ENCODE measurements at places on chromosomes 1 and 21.

DNA sequence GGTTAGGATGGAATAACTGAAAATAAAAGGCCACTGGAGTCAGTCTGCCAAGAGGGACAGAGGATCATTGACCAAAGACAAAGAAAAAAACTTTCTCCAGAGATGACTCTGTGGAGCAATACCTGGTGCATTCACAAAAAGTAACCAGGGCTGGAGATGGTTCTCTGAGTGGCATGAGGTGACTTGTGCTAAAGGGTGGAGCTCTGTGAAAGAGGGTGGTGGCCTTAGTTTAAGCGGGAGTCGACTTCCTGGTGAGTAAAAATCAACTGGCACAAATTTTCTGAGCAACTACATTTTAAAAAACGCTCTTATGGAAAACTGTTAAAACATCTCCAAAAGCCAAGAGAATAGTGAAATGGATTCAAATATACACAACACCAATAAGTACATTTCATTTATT, 10.0 kb downstream of the NHLH2 start:
- no peak for DNase-seq

GRCh38 chr1:156551066-156551643, 21.2 kb downstream of the IQGAP3 start:
- DNase-seq = no peak

DNA sequence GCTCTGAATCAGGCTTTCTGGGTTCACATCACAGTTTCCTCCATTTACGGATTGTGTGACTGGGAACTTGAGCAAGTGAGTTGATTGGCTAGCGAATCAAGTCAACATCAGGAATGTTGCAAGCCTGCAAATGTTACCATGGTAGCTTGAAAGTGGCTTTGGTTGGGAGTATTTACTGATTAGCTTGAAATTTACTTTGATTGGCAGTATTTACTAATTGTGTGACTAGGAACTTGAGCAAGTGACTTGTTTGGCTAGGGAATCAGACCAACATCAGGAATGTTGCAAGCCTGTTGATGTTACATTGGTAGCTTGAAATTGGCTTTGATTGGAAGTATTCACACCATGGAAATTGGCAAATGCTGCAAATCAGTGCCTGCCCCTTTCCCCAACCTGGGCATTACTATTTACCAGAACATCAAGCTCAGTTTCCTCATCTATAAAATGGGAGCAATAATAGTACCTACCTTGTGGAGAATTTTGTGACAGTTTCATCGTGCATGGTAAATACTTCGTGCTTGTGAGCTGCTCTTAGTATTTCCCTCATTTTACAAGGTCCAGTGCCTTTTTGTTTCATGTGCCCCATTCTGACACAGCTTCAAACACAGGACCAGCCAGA, 23.1 kb upstream of the B3GALNT2 start:
- no peak for DNase-seq

DNA sequence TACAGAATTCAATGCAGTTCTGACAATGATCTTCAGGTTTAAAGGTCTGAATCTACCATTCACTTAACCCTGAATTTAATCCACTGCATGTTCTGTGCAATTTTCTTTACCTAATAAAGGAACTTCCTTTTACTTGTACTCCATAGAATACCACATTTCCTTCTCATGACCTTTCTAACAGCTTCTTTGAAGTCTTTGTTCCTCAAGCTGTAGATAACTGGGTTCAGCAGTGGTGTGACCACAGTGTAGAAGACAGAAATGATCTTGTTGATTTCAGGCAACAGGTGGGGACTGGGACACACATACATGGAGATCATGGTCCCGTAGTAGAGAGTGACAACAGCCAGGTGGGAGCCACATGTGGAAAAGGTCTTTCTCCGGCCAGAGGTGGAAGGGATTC, 878 bp downstream of the OR11L1 start:
- DNase-seq = no peak

DNA sequence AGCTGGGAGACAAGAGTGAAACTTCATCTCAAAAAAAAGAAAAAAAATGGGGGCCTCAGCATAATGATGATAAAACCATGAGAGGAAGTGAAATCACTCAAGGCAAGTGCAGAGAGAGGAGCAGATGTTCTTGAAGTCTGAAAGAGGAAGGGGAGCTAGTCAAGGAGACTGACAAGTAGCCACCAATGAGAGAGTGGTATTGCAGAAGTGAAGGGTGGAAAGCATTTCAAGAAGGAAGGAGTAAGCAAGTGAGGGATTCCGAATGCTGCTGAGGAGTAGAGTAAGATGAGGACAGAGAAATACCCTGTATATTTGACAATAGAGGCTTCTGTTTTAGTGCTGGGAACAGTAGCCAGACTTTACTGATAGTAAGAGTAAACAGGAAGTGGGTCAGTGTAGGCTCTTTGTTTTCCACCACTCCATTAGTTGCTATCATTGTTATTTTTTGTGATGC, 2.9 kb downstream of the TATDN3 start:
- no peak for DNase-seq

DNA sequence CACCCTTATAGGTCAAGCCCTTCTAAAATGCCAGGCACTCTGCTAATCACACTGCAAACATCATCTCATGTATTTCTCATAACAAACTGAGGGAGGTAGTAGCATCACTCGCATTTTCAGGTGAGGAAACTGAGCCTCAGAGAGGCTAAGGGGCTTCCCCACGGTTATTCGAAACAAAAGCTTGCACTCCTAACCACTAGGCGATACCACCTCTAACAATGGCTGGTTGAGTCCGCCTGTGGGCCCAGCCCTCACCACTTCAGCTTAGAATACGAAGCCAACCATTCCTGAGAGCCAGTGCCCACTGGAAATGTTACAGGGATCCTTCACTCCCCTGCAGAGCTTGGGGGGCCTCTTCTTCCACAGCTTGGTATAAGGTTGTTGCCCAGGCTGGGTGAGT, 65.3 kb upstream of the TENT5C start:
- no peak for DNase-seq

- no peak for DNase-seq
Observed at GRCh38 chr1:31434101-31434871, 21.3 kb downstream of the SERINC2 start.

DNA sequence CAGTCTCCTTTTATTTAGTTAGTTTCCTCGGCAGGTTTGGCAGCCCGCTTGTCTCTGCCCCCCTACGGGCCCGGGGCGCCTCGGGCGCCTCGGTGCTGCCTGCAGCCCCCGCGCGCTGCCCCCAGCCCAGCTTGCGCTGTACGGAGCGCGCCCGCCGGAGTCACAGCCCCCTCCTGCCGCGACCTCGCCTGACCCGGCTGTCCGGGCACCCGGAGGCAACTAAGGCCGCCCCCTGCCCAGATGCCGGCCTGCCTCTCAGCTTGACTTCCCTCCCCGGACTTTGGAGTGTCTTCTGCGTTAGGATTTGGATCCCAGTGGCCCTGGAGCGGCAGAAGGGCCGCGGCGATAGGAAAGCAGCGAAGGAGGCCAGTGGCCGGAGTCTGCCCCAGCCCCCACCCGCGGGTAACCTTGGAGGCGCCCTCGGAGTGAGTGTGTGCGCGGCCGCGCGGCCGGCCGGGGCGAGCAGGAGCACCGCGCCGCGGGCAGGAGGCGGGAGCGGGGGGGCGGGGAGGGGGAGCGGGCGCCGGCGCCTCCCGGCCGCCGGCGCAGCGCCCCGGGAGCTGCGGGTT, 7.6 kb downstream of the CDKN2C start:
- DNase-seq = no peak

- DNase-seq = no peak
Observed at GRCh38 chr1:8435569-8436071, 117.7 kb downstream of the SLC45A1 start.

DNA sequence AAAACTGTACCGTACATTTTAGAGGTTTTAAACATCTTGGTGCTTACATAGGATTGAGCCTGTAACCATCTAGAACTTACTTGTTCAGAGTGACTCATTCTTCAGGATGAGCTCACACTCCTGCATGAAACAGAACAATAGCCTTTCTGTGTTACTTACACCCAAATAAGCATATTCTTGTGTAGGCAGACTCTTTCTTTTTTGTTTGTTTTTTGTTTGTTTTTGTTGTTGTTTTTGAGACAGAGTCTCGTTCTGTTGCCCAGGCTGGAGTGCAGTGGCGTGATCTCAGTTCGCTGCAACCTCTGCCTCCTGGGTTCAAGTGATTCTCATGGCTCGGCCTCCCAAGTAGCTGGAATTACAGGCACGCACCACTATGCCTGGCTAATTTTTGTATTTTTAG, 3.8 kb upstream of the CA6 start:
- DNase-seq = no peak

- peak; percentile 33 for DNase-seq
Observed at GRCh38 chr21:46183910-46184624, at the start of gene SPATC1L. Gene SPATC1L (minus strand): TSS chr21:46184459. CDS start chr21:46182816, 1,643 bp downstream.

DNA sequence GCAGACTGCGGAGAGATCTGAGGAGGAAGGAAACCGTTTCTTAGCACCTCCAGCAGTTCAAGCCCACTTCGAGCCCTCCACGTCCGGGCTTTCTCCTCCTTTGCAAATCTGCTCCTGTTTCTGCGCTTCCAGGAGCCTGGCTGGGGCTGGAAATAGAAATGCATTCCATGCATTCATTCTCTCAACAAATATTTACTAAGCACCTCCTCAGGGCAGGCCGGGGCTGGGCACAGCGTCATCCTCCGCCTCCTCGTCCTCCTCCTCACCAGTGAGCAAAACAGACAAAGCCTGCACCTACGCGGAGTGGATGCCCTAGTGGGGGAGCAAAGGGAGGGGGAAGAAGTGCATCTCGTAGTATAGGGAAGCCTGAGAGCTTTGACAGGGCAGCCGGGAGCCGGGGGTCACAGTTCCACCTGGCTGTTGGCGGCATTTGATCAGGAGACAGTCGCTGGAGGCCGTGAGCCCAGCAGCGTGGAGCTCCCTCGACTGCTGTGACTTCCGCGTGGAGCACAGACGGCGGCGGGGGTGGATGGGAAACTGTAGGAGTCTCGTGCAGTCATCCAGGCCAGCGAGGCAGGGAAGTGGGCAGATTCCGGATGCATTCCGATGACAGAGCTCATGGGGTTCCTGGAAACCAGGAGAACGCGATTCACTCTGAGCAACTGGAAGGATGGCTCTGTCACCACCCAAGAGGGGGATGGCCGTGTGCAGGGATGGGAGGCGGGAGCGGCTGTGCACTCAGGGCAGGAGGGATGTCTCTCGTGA, 93.5 kb downstream of the SIK1 start:
- DNase-seq = no peak

- DNase-seq = no peak
Observed at GRCh38 chr1:85572574-85572973, 8.0 kb upstream of the CCN1 start.

DNA sequence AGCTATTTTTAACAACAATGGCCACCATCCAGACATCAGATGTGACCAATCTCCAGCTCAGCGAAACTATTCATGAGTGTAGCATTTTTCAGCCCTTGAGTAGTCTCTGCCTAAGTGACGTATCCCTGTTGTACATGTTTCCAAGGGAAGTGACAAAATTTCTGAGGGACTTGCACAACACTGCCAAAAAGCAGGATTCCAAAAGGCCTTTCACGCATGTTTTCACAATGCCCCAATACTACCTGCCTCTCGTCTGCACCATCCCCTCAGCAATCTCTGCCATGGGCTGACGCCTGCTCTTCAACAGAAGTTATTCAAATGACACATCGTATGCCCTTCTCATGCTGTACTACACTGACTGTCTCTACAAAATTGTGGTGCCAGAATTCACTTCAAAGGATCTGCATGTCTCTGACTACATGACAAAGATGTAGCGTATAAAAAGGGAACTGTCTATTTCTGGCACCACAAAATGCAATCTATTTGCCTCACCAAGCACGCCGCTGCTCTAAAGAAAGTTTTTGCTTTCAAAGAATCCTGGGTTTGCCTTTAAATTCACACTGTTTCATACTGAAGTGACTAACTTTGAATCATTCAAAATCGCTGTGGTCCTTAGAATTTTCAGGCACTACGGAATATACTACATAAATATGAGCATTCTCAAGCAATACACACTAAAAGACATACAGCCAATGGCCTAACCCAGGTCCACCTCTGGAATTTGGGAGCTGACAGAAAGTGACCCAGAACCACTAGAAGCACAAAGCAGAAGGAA, 32.9 kb downstream of the JAK1 start:
- DNase-seq = no peak

GRCh38 chr1:8214501-8215173, 103.3 kb upstream of the SLC45A1 start:
- no peak for DNase-seq

- no peak for DNase-seq
Observed at GRCh38 chr21:29005696-29006095, 13.0 kb upstream of the LTN1 start.

- no peak for DNase-seq
Observed at GRCh38 chr21:46229133-46229922, 754 bp upstream of the LSS start.

DNA sequence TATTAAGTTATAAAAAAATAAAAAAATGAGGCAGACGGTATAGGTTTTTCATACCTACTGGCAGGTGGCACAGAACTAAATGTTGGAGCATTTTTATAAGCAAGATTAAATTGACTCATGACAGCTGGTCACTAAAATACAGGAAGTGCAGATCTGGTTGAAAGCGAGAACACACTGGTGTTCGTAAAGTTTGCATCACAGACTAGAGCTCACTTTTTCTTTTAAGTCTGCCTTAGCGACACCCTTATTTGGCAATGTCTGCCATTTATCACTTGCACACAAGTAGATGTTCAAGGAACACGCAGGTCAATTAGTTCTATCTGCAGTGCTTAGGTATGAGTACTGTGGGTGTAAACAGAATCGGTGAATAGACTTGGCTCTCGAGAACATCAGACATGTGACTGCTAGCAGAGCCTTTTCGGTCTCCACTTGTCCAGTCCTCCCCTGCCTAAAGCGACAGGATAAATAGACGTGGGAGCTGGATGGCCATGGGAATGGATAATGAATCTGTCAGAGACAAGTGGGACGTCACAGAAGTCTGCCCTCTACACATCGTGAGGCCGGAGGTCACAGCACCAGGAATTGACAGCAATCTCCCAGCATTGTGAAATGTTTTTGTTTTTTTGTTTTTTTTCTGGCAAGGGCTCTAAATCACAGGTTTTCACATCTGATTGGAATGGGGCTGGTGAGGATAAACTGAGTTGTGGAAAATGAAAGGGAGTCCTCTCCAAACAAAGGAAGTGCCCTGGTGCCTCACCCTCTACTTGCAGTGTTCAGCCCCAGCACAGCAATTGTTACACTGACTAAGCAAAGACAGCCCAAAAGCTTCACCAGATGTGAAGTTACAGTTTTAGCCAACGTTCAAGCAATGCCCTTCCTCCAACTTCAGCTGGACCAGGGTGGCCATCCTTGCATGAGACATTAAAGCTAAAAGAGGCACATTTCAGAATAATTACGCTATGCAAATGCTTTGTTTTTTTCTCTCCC, 248.9 kb downstream of the NTNG1 start:
- no peak for DNase-seq

DNA sequence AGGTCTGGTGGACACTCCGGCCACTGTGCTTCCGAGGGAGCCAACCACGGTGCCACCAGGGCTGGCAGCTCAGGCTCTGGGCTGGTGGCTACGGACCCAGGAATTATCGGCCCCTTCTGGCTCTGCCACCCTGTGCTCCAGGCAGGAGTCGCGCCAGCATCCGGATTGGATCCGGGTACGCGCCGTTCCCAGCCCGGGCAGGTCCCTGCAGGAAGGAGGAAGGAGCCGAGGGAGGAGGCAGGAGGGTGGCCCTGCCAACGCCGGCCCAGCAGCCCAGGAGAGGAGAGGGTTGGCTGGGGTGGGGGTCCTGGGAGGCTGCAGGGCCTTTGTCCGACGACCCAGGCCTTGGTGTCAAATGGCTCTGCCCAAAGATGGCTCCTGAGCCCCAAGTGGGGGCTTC, 160.5 kb downstream of the CASZ1 start:
- DNase-seq = no peak
